ENCODE measurements at places on chromosomes 2 and 18.

GRCh38 chr18:43590182-43590903 lies 313.1 kb upstream of the SYT4 start:
- DNase-seq, result no peak

GRCh38 chr2:62398356-62398755 lies 107.6 kb downstream of the TMEM17 start:
- DNase-seq, result no peak

GRCh38 chr2:151337643-151338042 lies 19.7 kb upstream of the TNFAIP6 start:
- no peak for DNase-seq

GRCh38 chr18:76386886-76387285 lies 108.2 kb downstream of the ZNF516 start:
- no peak for DNase-seq

DNA sequence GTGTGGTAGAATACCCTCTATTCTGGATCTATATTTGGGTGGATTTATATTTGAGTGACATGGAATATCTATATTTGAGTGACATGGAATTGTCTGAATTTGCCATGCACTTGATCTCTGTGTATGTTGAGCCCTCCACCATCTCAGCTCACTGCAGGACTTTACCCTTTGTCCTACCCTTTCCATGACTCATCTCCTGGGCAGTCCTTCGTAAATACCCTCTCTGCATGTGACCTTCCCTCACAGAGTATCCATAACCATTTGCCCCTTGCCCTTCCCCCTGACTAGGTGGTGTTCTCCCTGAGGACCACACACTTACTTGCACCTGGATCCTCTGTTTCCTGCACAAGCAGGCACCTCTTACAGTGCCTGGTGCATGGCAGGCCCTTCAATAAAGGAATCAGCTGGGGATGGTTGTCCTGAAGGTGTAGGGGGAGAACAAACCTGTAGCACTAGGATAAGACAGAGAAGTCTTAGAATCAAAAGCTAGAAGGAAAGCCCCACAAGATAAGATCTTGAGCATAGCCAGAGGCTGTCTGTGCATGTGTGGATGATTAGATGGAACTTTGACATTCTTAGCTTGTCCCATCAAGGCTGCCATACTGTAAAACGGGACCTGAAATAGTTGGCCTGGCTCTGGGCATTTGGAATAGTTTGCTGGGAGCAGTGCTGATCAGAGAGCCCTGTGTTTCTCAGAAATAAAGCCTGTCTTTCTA lies 230.4 kb downstream of the FHOD3 start:
- no peak for DNase-seq

- DNase-seq, result no peak
Measured at GRCh38 chr18:45359275-45360009, 255.8 kb upstream of the SLC14A2 start.

Measured in NCI-H1694 treated with DMSO at 0.1 percent for 48 hours (cell line).